T-helper 1 cell treated with Interleukin-12 subunit alpha and Interleukin-12 subunit beta and Interleukin-4 antibody, amounts not matched to agents 30 ng/mL and 1 ng/mL, for 36 hours (primary cell): ENCODE measurements at places on chromosomes 7 and 10. TPM values are rescaled to one million over a fixed set of nuclear protein-coding genes. Genes with fewer than 3 reads are reported as not detected.

ELMO1 gene
- total RNA-seq = 120 and 127 TPM in 2 replicates

FAM25G gene
- not detected in 2 replicates for total RNA-seq

OR6B1 gene
- not detected in 2 replicates for total RNA-seq

AP1S1 gene
- total RNA-seq = 41.1 and 42.3 TPM in 2 replicates

ARMC3 gene
- total RNA-seq = not detected in 2 replicates

STEAP1B gene
- total RNA-seq = 0.39 and 0.41 TPM in 2 replicates

ANKRD2 gene
- 0.32 TPM in 1 of 2 replicates, not detected in the other for total RNA-seq

TAS2R4 gene
- 0.83 and 1.3 TPM in 2 replicates for total RNA-seq

KIF5B gene
- 72.1 and 72.4 TPM in 2 replicates for total RNA-seq

CPA2 gene
- total RNA-seq = not detected in 2 replicates

TRRAP gene
- 67.1 and 71.2 TPM in 2 replicates for total RNA-seq

CCM2 gene
- 117 and 118 TPM in 2 replicates for total RNA-seq

AKR1D1 gene
- total RNA-seq = not detected in 2 replicates

UPK3BL1 gene
- total RNA-seq = 16.0 and 19.1 TPM in 2 replicates

NUTM2E gene
- total RNA-seq = 0.20 TPM in 1 of 2 replicates, not detected in the other

STK31 gene
- 0.10 and 0.29 TPM in 2 replicates for total RNA-seq

NODAL gene
- total RNA-seq = not detected in 2 replicates

NKX1-2 gene
- total RNA-seq = not detected in 2 replicates

ZNF727 gene
- total RNA-seq = 0.20 TPM in 1 of 2 replicates, not detected in the other

GRK5 gene
- 50.1 and 51.8 TPM in 2 replicates for total RNA-seq

C10orf53 gene
- total RNA-seq = not detected in 2 replicates

CFAP46 gene
- not detected in 2 replicates for total RNA-seq

GALNT17 gene
- total RNA-seq = not detected in 2 replicates

FAM25A gene
- total RNA-seq = not detected in 2 replicates

OR2A5 gene
- not detected in 2 replicates for total RNA-seq

DRGX gene
- not detected in 2 replicates for total RNA-seq

MEOX2 gene
- not detected in 2 replicates for total RNA-seq

AGR3 gene
- total RNA-seq = not detected in 2 replicates

TRIM73 gene
- 11.5 and 12.4 TPM in 2 replicates for total RNA-seq

PPP1R17 gene
- total RNA-seq = not detected in 2 replicates

GRM3 gene
- total RNA-seq = not detected in 2 replicates
